NCI-H187 (cell line): ENCODE measurements at places on chromosomes 2 and 18.

GRCh38 chr18:56550121-56550520 is 88.3 kb downstream of the TXNL1 start:
- DNase-seq = no peak

GRCh38 chr2:190318931-190319554 is 583 bp downstream of the HIBCH start:
- no peak for DNase-seq

DNA sequence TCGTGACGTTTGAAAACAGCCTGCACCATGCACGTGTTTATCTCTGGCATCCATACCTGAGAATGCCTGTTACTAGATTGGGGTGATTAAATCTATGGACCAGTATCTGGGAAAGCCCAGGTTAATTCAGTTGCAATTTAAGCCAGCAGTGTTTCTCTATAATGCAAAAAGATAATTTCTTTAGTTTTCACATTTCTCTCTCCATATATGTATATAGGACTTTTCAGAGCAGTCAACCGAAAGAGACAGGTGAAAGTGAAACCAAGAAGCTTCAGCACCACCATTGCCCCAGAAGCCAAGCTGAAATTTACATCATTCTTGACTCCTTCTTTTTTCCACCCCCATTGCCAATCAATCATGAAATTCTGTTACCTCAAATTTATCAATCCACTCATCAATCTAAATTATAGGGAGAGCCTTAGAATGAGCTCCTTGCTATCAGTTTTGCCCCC is 2.7 kb upstream of the LRP2 start:
- DNase-seq = no peak

- no peak for DNase-seq
These were observed 7.2 kb upstream of the KLHL29 start for GRCh38 chr2:23377771-23378170.

- no peak for DNase-seq
These were observed 18.7 kb upstream of the SULT1C3 start for GRCh38 chr2:108220942-108221541.

- DNase-seq = no peak
These were observed 123.6 kb downstream of the TWIST2 start for GRCh38 chr2:238971318-238972145.

GRCh38 chr18:71456206-71456605 is 1087.9 kb downstream of the CBLN2 start:
- DNase-seq = no peak

DNA sequence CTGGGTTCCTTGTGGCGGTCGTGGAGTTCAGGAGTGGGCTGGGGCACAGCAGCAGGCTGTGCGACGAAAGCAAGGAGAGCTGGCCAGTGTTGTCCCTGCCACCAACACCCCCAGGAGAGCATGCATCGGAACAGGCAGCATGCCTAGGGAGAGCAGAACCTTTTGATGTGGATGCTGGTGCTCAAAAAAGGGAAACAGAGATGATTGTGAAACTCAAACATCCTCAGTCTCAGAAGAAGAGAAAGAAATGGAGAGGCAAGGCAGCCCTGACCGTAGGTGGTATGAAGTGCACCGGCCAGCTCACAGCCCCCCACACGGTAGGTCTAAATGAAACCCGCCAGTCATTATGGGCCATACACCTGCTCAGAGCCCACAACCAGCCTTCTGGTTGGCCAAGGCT is 253.4 kb downstream of the GBX2 start:
- no peak for DNase-seq

DNA sequence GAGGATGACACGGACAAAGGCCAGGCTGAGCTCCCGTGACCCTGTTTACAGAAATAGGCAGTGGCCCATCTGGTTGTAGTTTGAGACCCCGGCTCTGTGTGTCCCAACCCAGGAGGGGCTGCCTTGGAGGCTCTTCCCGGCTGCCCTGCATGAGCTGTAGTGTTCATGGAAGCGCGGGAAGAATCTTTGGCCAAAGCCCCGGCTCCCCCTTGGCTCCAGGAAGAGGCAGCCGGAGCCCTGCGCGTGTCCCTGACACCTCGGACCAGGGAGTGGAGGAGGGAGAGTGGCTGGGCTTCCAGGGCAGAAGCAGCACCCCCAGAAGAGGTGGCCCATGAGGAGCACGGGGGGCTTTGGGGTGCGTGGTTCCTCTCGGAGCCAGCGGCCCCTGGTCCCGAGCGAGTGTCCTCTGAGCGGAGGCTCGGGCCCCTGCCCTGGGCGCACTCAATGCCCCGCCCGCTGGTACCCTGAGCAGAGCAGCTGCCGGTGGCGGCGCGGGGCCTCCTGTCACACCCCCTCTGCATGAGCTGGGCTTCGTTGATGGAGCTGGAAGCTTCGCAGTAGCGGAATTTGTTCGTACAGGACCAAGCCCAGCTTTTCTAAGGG is 21.7 kb downstream of the GPR35 start:
- DNase-seq = no peak

DNA sequence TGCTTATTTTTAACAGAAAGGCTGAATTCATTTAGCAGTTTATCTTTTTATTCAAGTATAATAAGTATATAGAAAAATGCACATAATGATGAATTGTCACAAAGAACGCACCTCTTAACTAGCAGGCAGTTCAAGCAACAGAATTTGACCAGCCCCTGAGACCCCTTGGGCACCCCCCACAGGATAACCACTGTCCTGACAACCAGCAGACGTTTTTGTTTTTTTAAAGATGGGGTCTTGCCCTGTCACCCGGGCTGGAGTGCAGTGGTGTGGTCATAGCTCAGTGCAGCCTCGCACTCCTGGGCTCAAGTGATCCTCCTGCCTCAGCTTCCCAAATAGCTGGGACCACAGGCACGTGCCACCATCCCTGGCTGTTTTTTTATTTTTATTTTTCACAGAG is 14.0 kb downstream of the PRELID3A start:
- DNase-seq = no peak

DNA sequence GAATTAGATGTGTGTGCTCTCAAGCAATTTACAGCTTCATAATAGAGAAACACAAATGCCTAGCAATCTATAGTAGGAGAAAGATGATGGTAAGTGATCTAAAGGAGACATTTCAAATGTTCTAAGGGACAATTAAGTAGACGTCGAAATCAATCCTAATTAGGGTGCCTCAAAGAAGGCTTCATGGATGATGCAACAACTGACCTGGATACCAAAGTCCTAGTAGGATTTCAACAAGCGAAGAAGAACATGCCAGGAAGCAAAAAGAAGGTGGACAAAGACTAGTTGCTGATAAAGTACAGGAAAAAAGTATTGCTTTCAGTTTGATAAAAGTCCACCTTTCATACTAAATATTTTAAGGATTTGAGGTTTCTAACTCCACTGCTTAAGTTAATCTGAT is 12.5 kb downstream of the FIGN start:
- DNase-seq = no peak

DNA sequence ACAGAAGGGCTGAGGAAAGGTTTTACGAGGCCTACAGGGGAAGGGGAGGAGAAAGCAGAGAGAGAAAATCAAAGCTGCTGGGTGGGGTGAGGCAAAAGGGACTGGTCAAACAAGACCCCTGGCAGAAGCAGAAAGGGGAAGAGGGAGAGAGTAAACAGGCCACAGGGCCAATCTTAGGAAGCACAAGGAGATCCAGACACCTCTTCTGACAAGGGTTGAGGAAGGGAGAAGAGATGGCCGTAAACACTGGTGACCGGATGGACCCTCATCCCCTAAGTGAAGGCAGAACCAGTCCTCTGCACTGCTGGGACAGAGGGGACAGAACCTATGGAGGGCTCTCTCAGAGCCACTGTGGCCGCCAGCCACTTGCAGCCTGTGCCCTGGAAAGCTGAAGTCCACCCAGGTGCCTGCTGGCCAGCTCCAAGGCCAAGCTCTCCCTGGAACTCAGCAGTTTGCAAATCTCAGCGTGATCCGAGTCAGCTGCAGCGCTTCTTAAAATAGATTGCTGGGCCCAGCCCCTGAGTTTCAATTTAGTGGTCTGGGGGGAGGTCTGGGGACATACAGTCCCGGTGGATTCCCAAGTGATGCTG is 108.8 kb downstream of the TMEM163 start:
- no peak for DNase-seq

DNA sequence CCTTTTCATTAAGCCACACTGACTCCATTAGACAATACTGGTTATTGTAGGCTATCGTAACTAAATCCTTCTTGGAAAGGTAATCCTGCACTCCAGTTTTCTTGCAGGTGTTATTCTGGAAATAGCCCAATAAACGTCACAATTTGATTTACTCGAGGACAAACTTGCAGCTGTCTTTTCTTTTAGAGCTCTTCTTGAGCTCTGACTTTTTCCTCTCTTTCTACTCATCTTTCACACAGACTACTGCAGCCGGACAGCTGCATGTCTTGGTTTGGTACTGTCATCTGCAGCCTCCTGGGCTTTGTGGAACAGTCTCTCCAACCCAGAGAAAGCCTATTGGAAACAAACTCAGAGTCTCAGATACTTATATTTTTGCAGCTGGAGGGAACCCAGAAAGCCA is 23.0 kb upstream of the MSGN1 start:
- no peak for DNase-seq

GRCh38 chr2:219713110-219713509 is 85.7 kb downstream of the SLC4A3 start:
- no peak for DNase-seq

GRCh38 chr2:67216103-67216502 is 181.0 kb upstream of the ETAA1 start:
- DNase-seq = no peak

DNA sequence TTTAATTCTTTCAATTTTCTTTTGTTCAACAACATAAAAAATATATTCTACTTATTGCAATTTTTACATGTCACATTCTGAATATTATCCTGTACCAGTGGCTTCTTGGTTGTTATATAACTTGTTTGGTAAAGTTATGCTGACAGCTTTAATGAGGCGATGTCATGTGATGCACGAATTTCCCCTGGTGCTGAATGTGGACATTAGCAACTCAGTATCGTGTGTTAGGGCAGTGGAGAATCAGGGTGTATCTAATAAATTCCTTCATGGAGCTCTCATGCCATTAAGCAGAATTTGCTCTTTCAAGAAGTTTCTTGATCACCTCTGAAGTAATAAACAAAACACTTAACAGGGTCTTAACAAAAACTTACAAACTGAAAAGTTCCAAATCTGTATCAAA is 99.6 kb upstream of the DNMT3A start:
- DNase-seq = no peak

GRCh38 chr2:106096299-106097037 is 97.6 kb downstream of the UXS1 start:
- DNase-seq = no peak

DNA sequence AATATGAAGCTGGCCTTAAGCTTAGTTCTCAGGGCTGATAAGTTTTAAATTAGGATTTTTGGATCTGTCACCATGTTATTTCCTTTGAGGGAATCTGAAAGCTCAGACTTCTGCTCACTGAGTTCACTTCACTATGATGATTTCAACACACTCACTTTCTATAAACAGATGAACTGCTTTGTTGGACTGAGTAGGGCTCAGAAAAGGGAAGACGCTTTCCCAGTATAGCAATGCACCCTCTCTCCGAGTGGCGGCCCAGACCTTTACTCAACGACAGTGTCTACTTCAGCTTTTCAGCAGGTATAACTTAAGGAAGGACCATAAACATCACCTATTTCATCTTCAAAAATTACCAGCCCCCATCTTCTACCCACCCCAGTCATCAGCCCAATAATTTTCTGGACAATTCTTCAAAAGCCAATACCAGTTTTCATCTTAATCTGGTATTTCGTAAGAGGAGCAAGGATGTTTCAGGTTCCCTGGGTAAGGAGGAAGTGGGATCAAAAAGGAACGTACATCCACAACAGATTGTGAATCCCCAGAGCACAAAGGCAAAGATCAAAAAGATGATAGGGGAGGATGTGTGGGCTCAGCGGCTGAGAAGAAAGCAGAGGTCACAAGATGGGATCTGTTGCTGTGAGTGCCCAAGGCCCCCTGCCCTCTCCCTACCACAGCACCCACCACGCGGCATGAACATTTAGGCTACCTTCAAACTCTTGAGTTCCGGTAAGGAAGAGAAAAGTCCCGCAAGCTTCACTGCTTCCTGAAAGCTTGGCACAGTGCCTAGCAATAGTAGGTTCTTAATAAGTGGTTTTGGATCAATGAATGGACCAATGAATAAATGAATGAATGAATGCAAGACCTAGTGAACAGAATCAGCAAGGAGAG is 41.9 kb downstream of the LPIN2 start:
- no peak for DNase-seq

DNA sequence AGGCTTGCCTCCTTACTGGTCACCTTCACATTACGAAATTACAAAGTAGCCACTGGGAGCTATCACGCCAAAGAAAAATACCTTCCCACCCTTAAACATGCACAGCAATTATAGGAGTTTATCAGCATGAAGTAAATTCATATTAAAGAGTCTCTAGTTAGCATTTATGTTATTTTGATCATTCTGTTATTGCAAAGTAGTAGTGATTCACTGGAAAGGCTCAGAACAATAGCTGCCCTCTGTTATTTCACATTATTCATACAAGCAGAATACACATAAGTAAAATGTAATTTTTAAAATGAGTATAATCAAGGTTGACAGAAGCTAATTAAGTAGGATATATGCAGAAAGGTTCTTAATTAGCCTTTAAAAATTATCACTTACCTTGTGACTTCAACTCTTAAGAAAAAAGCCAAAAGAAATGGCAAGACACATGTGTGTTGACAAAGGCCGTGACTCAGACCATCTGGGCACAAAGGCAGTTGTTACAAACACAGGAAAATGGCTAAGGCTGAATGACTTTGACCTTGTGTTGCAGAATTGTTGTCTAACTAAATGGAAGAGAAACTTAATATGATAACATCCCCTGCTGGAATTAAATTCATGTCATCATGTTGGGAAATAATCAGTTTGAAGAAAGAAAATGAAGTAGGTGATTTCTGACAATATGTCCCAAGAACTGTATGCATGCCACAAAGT is 108.3 kb downstream of the ARL6IP6 start:
- no peak for DNase-seq

GRCh38 chr2:226524381-226524843 is 275.2 kb downstream of the IRS1 start:
- no peak for DNase-seq

- DNase-seq = no peak
These were observed 39.7 kb upstream of the IGFBP5 start for GRCh38 chr2:216735086-216735485.

- no peak for DNase-seq
These were observed 5.7 kb upstream of the STK17B start for GRCh38 chr2:196177124-196177523.

GRCh38 chr2:85073033-85073432 is 60.2 kb upstream of the TCF7L1 start:
- DNase-seq = no peak

DNA sequence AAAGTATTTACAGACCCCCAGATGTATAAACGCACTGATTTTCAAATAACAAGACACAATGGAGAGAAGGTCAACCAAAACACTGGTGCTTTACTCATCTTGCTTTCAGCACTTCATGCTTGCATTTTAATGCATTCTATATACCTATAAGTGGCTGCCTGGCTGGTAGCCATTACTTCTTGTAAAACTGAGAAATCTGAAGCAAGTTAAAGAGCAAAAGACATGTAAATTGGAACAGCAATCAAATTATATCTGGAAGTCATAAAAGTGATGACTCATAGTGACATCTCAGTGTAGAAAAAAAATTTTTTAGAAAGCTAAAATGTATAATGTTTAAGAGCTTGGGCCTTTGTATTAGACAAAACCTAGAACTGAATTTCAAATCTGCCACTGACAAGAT is 106.2 kb downstream of the CCDC141 start:
- no peak for DNase-seq
